ENCODE measurements at places on chromosomes 7 and 10.

- DNase-seq = no peak
These were observed 5.0 kb downstream of the NRF1 start for GRCh38 chr7:129616530-129616929.

DNA sequence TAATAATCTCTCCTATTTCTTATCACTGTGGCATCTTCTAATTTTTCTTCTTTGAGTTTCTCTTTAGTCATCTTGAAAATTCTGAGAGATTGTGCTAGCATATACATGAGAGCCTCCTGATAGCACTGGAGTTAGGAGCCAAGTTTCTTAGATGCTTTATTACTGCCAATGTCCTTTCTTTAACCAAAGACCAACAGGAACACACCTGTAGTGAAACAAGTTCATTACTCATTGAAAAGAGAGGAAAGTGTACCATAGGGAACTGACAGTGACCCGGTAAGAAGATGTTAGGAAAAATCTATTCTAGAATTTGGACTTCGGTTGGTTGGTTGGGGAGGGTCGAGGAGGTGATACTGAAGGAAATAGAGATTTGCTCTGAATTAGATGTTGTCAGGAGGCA lies 27.1 kb upstream of the CD36 start:
- DNase-seq = no peak

GRCh38 chr10:11610166-11610825 lies 1.2 kb downstream of the USP6NL start:
- DNase-seq = no peak

- DNase-seq = no peak
These were observed 57.2 kb upstream of the MSRB2 start for GRCh38 chr10:23038172-23038571.
